ENCODE measurements at places on chromosomes 12 and 14.
A peak's percentile ranks its signal among the peaks of the same experiment; 100 is the strongest.

DNA sequence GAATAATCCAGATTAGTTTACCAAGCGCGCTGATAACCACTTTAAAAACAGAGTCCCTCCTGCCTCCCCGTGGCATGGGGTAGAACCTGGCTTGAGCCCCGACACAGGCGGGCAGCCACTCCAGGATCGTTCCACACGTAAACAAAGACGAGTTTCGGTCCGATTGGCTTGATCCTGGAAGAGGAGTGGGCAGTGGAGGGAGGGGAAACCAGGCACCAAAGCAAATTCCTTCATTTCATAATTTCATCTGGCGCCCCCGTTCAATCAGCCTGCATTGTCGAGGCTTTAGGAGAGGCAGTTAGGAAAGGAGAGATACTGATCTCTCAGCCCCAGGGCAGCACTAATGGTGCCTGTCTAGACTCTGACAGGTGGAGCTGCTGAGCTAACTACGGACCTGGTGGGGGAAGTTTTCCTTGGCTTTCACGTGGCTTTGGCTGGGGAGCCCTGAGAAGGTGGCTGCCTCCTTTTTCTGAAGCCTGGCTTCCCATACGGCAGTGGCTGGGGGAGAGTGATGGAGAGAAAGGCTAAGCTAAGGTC lies 751 bp upstream of the GPRC5A start:
- peak; percentile 45 for DNase-seq

DNA sequence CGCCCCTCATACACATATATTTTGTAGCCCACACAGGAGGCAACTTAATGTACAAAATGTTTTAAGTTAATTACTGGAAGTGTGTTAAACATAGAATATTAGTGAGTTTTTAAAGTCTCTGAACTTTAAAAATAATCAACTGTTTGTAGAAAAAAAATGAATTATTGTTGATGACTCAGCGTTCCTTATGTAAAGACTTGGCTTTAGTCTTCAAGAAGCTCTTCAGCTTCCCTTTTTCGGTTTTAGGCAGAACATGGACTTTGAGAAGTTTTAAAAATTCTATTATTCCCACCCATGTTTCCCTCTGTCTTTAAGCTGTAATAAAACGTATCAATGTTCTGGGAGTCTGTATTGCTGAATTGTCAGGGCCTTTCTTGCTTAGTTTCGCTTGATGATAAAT lies 269.5 kb downstream of the FBXL14 start:
- no peak for DNase-seq

GRCh38 chr14:93892923-93893558 lies 34.1 kb upstream of the FAM181A start:
- DNase-seq: peak; percentile 32

DNA sequence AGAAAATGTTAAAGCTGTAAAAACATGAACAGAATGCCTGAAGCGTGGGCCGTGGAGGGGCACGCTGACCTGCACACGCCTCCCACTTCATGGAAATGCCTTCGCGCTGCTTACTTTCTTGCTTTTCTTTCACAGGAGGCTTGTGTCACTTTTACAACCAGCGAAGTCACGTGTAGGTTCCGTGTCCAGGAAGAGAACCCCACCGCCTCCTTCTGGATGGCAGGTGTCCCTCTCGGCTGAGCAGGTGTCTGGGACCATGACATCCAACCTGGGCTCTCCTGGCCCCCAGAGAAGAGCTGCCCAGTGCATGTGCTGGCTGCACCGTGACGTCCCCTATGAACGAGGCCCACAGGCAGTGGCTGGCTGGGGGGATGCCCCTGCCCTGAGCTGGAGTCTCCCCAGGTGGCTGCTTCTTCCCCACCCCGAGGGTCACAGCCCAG lies 345.0 kb upstream of the SFSWAP start:
- no peak for DNase-seq

DNA sequence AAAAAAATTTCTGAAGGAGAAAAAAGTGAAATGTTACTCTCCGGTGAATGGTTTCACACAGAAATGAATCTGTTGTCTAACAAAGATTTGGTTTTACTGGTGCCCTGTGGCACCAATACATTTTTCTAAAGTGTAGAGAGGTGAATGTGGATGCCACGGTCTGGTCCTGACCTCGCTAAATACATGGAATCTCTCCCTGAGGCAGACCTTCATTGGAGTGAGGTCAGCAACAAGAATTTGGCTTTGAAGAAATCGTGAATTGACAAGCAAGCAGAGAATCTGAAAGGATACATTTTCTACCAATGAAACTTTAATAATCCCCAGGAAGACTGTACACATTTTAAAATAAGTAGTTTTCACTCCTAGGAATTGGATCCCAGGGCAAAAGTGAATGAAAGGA lies 81.2 kb upstream of the OTOGL start:
- DNase-seq: no peak

DNA sequence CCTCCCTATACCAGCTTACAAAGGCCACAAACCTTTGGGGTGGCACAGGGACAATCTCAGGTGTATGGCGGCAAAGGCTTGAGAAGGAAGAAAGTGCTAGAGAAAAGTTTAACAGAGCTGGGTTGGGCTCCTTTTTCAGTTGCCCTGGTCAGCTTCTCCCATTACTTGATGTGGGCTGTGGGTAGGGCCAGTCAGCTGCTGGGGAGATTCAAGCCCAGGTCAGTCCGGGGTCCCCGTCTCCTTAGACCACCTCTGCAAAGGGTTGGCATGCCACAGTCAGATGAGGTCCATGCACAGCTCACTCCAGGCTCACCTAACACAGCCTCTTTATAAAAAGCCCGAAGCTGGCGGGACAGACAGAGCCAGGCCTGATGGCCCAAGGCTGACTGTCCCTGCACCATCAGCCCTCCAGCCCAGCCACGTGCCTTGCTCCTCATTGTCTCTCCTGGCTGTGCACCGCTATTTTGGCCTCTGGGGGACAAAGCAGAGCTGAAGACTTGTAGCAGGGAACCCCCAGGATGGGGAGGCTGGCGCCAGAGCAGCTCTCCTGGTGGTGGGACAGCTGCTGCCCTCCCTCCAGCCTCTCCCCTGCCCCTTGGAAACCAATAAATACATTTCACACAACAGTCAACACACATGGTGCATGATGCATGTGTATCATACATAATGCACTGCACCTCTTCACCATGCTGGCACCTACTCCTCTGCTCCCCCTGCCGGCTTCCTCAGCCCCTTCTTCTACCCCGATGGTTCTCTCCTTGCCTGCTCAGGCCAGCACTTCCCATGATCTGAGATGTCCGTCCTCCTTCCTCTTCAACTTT lies 61.7 kb upstream of the DDX11 start:
- DNase-seq: no peak

DNA sequence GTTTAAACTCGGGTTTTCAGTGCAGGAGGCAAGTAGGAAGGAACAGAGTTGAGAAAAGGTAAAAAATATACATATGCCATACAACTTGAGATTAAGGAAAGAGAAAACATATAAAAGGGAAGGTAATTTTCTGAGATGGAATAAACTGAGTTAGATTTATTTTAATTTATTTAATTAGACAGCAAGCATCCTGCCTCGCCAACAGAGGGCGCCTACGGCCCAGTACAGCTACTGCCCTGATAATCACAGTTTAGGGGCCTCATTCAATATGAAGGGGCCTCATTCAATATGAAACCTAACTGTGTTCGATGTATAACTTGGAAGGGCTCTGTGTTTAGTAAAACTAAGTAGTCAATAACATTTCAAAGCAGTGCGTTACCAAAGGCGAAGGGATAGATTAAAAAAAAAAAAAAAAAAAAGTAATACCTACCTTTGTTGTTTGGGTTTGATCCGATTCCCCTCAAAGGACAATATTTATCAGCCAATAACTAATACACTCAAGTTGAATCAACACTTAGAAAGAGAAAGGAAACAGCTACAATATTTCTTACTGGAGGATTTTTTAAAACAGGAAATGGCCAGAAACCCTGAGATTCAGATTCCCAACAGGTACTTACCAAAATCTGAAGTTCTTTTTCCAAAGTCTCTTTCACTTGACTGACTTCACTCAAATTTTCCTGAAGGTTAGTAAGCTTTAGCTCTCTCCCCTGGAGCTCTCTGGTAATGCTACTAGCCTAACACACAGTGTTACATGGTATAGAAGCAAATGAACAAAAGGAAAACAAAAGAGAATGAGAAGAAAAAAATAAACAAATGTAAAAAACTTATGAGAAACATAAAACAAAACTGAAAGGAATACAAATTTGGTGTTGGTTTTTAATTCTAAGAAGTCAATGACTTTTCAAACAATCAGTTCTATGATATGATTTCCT lies 70.0 kb upstream of the VPS33A start:
- no peak for DNase-seq

GRCh38 chr12:123109319-123109772 lies 41.5 kb downstream of the PITPNM2 start:
- no peak for DNase-seq

- DNase-seq: no peak
Measured at GRCh38 chr14:87756661-87757060, 236.3 kb downstream of the GALC start.

DNA sequence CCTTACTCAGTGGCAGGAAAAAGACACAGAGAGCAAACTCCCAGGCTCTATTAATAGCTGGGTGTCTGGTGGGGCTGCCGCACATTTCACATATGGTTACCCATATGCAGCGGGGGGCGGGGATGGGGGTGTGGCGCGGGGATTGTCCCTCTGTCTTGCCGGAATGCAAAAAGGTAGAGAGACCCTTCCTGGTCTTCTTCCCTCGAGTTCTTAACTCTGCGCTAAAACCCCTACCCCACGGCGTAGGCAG lies 1.7 kb downstream of the PRMT8 start:
- no peak for DNase-seq

GRCh38 chr12:52020539-52021336 lies 14.0 kb downstream of the TAMALIN start:
- DNase-seq: no peak
